Activated CD8-positive, alpha-beta memory T cell treated with anti-CD3 and anti-CD28 coated beads for 4 hours (primary cell): ENCODE measurements at places on chromosomes 5 and 9.

DNA sequence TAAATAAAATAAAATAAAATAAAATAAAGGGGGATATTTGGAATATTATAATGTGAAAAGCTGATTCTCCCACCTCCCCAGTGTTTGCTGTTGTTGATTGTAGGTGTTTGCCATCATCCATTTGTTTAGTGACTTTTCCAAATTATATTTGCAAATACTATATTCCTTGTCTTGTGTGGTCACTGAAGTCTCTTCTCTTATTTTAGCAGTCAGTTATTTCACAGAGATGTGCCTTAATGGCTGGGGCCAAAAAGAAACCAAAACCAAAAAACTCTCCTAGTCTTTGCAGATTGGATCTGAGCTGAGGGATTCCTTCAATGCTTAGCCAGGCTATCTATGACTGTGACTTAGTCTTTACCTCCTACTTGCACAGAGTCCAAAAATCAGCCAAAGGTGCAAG, 70.9 kb upstream of the ZNF169 start:
- DNase-seq: no peak

- no peak for DNase-seq
Measured at GRCh38 chr5:34847056-34847455, 8.1 kb downstream of the TTC23L start.

- DNase-seq: no peak
Measured at GRCh38 chr5:61306531-61307131, 25.4 kb upstream of the ZSWIM6 start.

GRCh38 chr5:119255571-119256356, 100.1 kb upstream of the TNFAIP8 start:
- DNase-seq: no peak

DNA sequence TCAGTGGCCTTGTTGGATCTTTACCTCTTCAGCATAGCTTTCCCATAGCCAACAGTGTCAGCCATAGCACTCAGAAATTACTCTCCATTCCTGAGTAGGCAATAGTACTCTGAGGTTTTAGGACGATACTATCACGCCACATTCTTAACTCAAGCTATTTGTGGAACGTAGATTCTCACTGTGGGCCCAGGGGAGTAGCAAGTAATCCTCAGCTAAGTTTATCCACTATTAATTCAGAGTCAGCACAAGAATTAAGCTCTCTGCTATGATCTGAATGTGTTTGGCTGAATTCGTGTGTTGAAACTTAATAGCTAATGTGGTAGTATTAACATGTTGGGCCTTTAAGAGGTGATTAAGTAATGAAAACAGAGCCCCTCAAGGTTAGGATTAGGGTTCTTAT, 858.8 kb upstream of the NUDT12 start:
- no peak for DNase-seq

GRCh38 chr5:75951158-75951557, 132.0 kb upstream of the SV2C start:
- DNase-seq: no peak

GRCh38 chr5:166916021-166916420, 1375.4 kb upstream of the WWC1 start:
- no peak for DNase-seq

DNA sequence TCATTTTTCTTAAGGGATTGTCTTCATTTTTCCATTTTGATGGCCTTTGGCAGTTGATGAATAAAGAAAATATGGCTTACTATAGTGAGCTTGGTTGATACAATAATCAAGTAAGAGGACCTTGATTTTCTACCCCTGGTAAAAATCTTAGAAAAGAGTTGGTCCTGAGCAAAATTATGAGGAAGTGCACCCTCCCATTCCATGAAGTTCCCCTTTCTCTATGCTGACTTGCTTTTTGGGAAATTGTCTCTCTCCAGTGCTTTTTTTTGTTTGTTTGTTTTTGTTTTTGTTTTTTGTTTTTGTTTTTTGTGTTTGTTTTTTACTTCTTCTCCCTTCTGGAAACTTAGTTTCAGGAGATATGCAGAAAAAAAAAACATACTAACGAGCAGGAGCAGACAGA, 449.2 kb upstream of the ACTBL2 start:
- DNase-seq: no peak
